ENCODE measurements at places on chromosomes 1 and 21.

DNA sequence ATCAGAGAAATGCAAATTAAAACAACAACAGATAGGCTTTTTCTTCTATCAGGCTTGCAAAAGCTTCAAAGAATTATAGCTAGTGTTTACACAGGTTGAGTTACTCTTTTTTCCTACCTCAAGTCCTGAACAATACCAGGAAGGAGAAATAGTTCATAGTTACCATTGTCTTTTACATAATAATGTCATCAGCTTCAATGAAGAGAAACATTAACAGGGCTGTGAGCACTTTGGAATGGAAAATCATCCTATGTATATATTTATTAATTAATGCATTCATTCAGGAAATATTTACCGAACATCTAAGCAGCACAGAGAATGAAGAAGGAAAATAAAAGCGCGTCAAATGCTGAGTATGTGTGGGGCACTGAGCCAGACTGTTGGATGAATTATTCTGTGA is 197.3 kb downstream of the ZBTB18 start:
- DNase-seq: no peak

GRCh38 chr1:226440512-226440911 is 32.6 kb upstream of the PARP1 start:
- DNase-seq: no peak

DNA sequence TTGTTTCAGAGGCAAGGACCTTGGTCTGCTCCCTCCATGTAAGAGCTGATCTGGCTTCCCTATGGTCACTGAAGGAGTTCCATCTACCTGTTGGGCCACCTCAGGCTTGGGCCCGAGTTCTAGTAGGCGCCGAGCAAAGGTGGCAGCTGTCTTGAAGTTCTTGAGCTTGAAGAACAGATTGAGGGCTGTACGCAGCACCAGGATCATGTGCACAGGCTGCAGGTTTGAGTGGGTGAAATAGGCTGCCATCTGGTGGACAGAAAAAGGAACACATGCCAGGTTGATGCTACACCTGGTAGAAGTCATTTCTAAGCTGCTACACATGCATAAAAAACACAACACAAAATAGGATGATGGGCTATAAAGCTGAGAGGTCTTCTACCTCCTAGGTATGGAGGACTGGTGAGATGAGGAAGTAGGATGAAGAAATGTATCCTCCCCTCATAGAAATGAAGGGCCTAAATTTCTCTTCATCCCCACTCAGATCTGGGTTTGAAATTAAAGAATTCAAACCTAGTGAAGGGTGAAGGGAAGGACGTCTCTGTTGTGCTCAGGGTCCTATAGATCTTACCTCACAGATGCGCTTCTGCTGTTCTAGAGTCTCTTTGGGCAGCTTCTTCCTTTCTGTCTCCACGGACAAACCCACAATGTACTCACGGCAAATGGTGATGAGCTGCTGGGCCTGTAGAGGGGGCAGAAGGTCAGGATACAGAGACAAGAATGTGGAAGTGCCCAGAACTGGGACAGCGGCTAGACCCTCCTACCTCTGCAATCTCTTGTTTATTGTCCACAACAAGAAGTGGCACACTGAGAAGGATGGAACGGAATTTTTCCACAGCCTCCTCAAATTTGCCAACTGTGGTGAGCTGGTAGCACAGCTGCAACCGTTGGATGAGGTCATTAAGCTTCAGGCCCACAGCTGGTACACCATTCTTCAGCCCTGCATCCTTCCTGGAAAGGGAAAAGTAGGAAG is 6.6 kb upstream of the PEX19 start:
- DNase-seq: peak; percentile 63

- no peak for DNase-seq
Observed at GRCh38 chr1:209626346-209627026, 25.7 kb downstream of the LAMB3 start.

DNA sequence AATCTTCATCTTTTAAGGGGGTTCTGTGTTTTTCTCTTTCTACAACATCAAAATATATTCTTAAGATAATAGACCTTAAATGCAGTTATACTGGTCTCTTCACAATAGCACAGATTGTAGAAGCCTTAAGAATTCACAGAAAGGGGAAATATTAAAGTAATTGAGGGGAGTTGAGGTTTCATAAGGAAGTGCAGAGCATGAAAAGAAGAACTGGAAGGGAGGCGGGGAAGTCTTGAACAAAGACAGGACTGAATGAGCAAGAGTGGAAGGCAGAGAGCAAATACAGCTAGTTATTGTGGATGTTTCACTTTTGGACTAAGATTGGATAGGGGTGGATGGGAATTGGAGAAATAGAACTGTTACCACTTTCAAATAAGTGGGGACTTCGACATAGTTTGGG is 67.7 kb downstream of the PTGER3 start:
- DNase-seq: no peak

- DNase-seq: no peak
Observed at GRCh38 chr21:27569091-27569490, 602.2 kb upstream of the ADAMTS5 start.

GRCh38 chr1:21397813-21398188 is 42.1 kb upstream of the NBPF3 start:
- DNase-seq: no peak

DNA sequence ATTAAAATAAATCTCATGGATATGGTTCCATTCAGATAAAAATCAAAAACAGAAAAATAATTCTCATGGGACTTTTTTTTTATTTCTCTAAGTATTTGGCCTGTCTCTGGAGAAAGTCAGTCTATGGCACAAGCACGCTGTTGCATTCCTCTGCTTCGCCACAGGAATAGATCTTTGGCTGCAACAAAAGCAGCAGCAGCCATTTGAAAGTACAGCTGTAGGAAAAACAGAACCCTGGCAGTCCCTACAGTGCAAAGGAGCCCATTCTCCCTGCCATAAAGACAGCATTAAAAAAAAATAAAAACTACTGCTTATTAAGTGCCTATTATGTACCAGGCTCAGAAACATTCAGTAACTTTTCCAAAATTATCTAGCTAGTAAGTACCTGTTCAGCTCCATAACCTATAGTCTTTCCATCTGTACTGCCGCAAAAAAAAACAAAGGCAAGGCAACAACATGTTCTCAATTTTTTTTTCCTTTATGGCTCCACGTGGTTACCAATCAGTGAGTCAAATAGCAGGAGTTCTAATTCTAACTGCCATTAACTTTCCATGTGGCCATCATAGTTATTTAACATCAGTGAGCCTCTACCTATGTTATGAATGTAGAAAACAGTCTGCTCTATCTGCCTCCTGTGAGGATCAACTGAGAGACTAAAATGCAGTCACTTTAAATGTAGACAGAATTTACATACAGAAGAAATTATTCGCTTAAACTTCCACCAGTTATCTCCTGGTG is 22.7 kb downstream of the SLC35D1 start:
- DNase-seq: no peak

GRCh38 chr21:31457675-31458074 is 113.6 kb upstream of the TIAM1 start:
- DNase-seq: no peak

- no peak for DNase-seq
Observed at GRCh38 chr1:207223162-207223561, 98.3 kb upstream of the CD55 start.
